Left renal pelvis (tissue), 4 donors: ENCODE measurements at places on chromosomes 13 and 19. TPM values are rescaled to one million over a fixed set of nuclear protein-coding genes. Genes with fewer than 3 reads are reported as not detected.

- DNase-seq, result no peak
Measured at GRCh38 chr13:113931841-113932459, 41.9 kb downstream of the C13orf46 start.

DNA sequence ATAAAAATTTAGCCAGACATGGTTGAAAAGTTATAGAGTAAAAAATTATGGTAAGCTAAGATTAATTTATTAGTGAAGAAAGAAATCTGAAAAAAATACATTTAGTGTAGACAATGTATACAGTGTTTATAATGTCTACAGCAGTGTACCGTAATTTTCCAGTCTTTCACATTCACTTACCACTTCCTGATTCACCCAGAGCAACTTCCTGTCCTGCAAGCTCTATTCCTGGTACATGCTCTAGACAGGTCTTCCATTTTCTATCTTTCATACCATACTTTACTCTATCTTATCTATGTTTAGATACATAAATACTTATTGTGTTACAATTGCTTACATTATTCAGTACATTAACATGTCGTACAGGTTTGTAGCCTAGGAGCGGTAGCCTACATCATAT lies 1387.8 kb upstream of the ATXN8OS start:
- DNase-seq, result no peak

PRR36 gene
- polyA plus RNA-seq, result 5.9 TPM

SLC10A2 gene
- polyA plus RNA-seq, result 0.66 TPM

ZNF577 gene
- 41.2 TPM for polyA plus RNA-seq

DNA sequence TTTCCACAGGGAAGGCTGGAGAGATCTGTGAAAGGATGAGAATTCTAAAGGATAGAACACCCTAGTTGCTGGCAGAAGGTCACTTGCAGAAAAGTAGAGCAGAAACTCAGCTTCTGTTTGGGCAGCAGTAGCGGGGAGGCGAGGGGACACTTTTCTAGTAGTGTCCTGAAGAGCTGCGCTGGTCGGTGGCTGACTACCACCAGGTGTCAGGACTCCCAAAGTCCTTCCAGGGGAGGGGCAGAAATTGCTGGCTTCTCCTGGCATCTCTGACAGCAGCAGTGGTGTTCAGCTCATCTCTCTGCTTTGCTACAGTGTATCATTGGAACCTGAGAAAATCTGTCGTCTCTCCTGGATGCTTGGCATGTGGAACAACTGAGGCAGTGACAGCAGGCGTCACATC lies 120.9 kb downstream of the ZDHHC20 start:
- DNase-seq, result no peak

DNA sequence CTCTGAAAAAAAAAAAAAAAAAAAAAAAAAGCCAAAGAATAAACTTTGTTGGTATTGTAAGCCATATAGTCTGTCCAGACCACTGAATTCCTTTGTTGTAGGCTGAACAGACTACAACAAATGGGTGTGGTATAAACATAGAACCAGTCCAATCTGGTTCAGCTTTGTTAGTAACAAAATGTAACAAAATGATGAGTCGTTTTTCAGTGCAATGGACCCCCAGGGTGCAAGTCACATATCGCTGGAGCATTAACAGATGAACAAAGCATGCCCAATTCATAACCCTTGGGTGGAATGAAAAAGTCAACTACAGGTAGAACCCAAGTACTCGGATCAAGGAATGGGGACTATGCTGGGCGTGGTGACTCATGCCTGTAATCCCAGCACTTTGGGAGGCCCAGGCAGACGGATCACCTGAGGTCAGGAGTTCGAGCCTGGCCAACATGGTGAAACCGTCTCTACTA lies 13.6 kb upstream of the FCHO1 start:
- DNase-seq, result no peak

LRP3 gene
- polyA plus RNA-seq, result 29.3 TPM

KIR3DL1 gene
- not detected for polyA plus RNA-seq

DNA sequence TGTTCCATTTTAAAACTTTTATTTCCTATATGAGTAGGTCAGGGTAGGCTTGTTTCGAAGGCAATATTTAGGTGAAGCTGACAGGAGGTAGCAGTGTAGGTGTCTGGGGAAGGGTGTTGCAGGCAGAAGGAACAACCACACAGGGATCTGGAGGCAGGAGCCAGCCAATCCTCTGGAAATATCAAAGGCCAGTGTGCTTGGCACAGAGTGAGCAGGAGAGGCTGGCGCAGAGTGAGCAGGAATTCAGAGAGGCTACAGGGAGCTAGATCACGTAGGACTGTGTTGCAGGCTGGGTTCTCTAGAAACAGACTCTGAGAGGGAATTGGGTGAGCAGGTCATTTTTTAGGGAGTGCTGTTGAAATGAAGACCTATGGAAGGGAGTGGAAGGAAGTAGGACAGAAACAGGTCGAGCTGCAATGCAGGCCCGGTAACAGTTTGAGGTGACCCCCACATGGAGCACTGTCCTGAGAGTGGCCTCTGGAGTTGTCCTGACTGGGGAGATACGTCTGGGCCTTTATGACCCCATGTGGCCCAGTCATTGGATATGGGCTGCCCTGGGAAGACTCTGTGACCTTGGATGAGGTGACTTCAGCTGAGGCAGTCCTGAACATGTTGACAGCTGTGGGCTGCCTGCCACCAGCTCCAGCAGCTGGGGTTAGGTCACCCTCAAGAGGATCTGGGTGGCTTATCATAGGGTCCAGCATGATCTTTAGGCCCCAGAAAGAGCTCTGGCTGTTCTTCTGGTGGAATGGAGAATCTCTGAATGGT lies 51.7 kb downstream of the ERCC5 start:
- DNase-seq, result no peak

- DNase-seq, result no peak
Measured at GRCh38 chr13:76693086-76693485, 193.1 kb downstream of the KCTD12 start.

DNA sequence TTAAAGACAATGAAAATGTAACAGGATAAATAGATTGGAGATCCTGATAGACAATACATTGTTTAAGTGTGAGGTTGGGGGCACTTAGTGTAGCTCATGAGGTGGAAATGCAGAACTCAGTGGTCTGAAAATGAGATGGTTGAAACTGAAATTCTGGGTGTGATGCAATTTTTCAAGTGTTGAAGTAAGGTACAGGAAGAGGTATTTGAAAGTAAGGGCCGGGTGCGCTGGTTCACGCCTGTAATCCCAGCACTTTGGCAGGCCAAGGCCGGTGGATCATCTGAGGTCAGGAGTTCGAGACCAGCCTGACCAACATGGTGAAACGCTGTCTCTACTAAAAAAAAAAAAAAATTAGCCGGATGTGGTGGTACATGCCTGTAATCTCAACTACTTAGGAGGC lies 113.0 kb downstream of the UFM1 start:
- no peak for DNase-seq

DNA sequence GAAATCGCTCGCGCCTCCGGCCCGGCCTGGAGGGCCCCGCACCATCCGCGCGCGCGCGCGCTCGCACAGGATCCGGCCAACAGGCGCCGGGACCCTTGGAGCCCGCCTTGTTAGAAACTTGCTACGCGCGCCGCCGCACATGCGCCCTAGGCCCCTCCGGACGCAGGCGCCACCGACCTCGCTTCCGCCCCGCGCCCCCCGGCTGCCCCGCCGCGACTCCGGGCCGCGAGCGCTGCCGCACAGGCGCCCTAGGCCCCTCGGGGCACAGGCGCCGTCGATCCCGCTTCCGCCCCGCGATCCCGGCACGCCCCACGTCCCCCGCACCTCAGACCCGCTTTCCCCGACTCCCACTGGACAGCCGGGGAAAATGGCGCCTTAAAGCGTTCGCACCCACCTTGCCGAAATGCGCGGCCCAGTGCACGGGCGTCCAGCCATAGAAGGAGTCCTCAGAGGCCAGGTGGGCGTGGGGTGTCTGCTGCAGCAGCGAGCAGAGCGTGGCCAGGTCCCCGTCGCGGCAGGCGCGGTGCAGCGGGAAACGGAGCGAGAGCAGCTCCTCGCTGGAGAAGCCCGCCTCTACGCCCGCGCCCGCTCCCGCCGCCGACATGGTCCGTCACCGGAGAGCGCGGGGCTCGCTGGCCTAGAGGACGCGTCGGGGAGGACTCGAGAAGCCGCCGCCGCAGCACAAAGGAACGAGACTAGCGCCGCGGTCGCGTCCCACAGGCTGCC lies 375 bp downstream of the ANKRD10 start:
- peak; percentile 51 for DNase-seq

- no peak for DNase-seq
Measured at GRCh38 chr19:1295169-1296012, 9.7 kb downstream of the EFNA2 start.

CCDC70 gene
- polyA plus RNA-seq, result not detected

- no peak for DNase-seq
Measured at GRCh38 chr13:24292481-24292880, 16.9 kb upstream of the C1QTNF9 start.

ABCC4 gene
- 22.8 TPM for polyA plus RNA-seq

DNA sequence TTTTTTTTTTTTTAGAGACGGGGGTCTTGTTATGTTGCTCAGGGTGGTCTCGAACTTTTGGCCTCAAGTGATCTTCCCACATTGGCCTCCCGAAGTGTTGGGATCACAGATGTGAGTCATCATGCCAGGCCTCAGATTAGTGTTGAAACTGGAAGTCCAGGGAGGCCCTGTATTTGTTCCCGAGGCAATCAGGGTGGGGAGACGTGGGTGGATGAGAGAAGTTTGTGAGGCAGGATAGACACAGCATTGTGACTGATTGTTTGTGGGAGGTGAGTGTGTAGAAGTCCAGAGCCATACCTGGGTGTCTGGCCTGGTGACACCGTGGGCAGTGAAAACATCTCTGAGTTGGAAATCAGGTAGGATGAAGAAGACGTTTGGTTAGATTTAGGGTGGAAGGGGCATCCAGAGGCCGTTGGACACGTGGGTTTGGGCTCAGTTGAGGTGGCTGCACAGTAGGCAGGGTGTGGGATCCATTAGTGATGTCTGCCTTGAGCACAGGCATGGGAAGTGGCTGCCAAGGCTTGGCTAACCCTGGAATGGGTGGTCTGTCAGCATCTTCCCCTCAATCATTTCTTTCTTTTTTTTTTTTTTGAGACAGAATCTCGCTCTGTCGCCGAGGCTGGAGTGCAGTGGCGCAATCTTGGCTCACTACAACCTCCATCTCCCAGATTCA lies 12.4 kb downstream of the RTN2 start:
- DNase-seq, result no peak

DNA sequence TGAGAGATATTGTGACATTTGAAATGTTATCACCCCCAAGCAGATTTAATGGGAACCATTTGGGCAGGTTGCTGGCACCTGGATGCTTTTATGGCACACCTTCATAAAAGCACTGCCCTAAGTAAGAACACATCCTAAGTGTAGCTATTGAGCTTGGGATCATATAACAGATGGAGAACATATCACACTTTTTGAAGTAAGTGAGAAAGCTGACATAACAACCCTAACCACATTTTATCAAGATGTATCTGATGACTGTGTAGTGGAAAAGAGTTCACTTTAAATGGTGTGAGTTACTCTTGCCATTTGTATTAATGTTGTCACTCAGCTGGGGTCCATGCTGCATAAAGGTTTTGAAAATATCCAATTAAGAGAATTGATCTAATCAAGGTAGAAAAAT lies 287.9 kb downstream of the DCLK1 start:
- no peak for DNase-seq

DNA sequence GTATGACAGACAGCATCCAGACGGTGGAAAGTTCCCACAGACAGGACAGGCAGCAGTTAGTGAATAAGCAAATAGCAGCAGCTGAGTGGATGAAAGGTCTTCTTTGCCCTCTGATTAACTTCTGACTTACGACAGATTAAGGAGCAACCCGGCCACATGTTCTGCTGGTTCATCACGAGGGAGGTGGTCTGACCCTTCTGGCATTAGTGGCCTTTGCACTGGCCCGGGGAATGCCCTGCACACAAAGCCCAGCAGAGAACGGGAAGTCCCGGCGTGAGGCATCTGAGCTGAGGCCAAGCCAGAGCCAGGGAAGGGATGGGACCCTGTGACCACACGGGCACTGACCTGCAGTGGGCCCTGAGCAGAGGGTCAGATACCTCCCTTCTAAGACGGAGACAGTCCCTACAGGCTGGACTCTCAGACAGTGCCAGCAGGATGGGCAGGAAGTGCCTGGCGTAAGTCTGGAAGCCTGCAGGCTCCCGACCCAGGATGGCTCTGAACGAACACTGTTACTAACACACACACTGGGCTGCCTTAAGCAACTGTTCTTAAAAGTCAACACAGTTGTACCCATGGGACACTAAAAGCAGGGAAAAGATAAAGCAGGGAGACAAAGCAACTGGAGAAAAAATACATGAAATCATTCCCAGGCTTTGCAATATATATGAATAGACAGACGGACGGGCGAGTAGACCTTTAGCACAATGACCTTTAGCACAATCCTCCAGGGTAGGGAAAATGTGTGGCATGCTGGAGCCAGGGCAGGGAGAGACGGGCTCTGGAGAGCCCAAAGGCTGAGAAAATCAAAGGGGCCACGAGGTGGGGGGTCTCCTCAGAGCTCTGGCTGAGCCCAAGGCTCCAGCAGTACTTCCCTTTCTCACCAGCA lies 6.3 kb downstream of the C19orf12 start:
- no peak for DNase-seq

GRCh38 chr19:15367439-15367838 lies 12.1 kb downstream of the AKAP8 start:
- no peak for DNase-seq

DNA sequence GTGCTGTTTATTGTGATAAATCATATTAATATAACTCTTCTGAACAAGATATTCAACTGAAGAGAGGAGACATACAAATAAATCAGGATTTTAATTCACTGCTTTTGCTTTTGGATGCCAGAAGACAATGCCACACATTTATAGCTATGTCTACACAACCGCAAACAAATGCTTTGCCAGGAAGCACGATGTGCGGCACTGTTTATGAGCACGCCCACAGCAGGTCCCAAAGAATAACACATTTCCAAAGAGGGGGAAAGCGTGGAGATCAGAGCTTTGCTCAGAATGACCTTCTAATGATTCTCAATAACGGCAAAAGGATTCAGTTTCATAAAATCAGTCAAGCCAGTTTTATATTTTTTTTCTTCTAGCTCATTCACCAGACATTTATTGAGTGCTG lies 16.7 kb downstream of the FAM216B start:
- DNase-seq, result no peak

- no peak for DNase-seq
Measured at GRCh38 chr13:91323349-91323748, 24.1 kb upstream of the MIR17HG start.

GRCh38 chr13:22193070-22193469 lies 522.2 kb downstream of the FGF9 start:
- DNase-seq, result no peak

ZNF546 gene
- polyA plus RNA-seq, result 5.8 TPM

PNMA8B gene
- 3.3 TPM for polyA plus RNA-seq

CAMSAP3 gene
- 14.6 TPM for polyA plus RNA-seq

DNA sequence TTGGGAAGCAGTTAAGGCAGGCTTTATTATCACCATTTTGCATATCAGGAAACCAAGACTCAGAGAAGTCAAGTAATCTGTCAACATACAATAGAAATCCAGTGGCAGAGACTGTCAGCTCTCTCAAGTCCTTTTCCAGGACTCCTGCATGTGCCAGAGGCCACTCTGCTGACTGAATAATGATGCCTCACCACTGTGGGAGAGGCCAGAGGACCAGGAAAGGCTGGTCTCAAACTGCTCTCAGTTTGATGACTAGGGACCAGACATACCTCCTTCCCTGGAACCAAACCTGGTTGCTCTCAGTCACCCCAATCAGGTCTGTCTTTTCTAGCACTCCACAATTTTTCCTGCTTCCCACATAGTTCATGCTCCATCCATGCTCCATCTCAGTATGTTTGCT lies 8.0 kb downstream of the RNASEH2B start:
- no peak for DNase-seq
